ENCODE measurements at places on chromosomes 5 and 9.

- DNase-seq: no peak
Measured at GRCh38 chr9:124652615-124653393, 118.3 kb downstream of the NR6A1 start.

DNA sequence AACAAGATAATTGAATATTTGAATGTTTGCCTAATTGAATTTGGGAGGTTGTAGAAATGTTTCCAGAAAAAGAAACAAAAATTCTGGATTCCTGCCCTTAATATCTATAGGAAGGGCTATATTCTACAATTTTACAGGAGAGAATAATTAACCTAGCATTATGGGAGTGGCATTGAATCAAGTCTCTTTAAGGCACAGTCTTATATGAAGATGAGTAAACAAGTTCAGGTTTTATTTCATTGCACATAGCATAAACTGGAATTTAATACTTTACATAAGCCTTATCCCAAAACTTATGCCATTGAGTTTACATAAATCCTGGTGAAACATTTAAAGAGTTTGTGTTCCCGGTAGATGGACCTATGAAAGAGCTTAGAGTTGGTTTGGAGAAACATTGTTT, 138.1 kb upstream of the ADAMTSL1 start:
- DNase-seq: no peak

GRCh38 chr5:138805096-138805495, 51.9 kb downstream of the CTNNA1 start:
- DNase-seq: no peak

DNA sequence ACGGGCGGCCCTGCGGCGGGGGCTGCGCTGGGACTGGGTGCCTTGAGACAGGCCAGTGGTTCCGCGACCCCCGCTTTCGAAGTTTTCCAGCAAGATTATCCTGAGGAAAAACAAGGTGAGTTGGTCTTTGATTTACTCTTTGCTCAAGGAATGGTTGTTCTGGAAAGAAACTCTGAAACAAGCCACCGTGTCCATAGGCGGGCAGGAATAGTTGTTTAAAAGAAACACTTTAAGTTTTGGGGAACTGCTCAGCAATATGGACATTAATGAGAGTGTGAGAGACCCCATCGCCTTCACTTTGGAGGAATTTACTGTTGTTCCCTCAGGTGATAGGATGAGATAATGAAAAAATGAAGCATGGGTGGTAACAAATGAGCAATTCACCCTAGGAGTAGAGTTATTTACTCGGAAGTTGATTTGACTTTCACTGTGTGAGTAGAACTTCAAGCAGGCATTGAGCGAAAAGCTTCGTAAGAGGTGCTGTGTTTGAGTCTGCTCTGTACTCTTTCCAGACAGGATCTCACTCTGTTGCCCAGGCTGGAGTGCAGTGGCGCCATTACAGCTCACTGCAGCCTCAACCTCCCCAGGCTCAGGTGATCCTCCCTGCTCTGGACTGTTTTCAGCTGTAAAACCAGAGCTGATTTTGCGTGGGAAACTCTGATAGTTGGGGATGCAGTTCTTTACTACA, 1.1 kb downstream of the DMRTA1 start:
- DNase-seq: no peak

- no peak for DNase-seq
Measured at GRCh38 chr5:115453391-115454095, 91.0 kb downstream of the FEM1C start.

DNA sequence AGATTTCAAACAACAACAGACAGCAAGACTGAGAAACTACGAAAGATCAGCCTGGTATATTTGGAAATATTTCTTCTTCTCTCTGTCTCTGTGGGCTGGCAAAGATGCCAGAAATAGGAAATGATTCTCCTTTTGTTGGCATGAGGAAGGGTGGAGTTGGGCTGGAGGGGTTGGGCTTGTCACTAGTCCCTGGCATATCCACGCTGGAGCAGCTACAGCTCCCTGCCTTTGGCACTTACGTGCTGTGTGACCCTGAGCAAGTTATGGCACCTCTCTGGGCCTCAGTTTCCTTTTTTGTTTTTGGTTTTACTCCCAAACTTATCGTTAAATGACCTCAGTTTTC, 354 bp upstream of the KCNMB1 start:
- no peak for DNase-seq

DNA sequence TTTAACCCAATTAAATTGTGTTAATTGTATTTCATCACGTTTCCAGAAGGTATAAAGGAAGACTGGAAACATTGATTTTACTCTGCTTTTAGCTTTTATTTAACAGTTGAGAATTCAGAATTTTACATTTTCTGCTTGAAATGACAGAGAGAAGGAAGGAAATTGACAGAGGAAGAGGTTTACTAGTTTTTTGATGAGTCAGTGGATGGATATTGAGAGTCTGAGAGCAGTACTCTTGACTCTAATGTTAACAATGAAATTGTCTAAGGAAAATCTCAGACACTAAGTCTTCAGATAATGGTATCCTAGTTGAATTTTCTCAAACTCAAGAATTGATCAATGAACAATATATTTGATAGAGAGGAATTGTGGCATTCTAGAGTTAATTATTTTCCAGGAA, 60.6 kb downstream of the IPO11 start:
- no peak for DNase-seq

- no peak for DNase-seq
Measured at GRCh38 chr5:111135946-111136345, 43.8 kb downstream of the WDR36 start.

DNA sequence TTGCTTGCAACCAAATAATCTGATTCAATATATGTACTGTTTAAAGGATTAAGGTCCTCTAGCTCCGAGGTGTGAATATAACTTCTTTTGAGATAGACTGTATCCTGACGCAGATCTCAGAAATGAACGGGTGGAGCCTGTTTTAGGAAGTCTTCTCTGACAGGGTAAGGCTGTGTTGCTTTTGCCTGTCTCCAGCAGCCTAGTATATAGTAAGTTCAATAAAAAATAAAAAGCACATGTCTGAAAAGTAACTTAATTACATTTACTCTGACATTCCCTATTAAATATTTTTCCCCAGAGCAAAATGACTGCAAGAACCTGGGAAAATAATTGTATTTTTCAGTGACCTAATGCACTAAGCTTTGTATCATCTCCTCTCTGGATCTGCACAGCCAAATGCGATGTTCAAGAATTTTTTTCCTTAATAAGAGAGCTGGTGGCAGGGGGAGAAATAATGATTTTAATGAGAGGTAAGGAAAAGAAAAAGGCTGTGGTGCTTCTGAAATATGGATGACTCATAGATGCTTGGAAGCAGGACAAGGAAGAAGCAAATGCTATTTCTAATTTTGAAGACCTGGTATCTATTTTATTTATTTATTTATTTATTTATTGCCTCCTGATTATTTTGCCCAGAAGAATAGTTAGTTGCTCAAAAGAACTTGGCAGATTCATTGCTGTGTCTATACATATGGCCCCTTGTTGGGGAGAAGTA, 7.3 kb downstream of the PPP3R2 start:
- DNase-seq: no peak

GRCh38 chr9:26813247-26813646, 79.4 kb downstream of the CAAP1 start:
- no peak for DNase-seq

DNA sequence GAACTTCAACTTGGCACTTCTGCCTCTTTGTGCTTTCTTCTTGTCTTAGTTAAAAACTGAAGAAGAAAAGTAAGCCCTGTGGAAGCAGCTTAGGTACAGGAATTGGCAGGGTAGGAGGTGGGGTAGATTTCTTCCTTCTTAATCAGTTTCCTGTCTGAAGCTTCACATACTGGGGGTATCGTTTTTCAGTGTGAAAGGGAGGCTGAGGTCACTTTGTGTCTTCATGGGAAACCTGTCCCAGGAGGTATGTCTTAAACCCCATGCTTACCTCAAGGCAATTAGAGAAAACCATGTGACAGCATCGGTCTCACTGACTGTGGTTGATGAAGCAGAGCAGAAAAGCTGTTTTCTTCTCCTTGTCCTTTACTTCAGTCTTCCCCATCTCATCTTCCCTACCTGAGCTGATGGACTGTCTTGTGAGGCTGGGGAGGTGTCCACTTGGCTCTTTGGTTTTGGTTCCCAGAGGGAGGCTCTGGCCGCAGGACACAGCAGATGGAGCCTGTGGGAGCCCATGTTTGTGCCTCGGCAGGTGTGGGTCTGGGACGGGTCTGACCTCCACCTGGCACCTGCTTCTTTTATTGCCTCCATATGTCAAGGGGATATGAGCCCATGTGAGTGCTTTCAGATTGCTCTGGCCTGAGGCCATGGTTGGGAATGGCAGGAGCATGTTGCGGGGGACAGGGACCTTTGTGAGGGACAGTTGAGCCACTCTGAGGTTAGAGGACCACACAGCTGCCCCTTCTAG, 47.0 kb downstream of the SH3GL2 start:
- DNase-seq: no peak

DNA sequence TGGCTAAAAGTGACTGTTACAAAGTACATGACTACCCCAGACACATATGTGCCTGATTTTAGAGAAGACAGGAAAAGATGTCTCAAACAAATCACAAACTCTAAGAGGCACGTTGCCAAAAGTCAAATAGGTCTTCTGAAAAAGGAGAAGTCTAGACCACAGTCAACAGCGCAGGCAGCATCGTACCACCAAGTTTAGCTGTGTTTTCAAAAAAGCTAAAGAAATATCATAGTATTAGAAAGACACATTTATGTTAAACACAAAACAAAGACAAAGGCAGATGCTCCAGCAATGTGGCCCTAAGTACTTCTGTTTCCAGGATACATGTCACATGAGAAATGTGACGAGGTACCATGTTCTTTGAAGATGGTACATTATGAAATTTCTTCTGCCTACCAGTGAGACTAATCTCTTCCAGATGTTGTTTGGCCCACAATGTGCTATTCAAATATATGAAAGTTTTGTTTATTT, 43.5 kb downstream of the LPAR1 start:
- no peak for DNase-seq

DNA sequence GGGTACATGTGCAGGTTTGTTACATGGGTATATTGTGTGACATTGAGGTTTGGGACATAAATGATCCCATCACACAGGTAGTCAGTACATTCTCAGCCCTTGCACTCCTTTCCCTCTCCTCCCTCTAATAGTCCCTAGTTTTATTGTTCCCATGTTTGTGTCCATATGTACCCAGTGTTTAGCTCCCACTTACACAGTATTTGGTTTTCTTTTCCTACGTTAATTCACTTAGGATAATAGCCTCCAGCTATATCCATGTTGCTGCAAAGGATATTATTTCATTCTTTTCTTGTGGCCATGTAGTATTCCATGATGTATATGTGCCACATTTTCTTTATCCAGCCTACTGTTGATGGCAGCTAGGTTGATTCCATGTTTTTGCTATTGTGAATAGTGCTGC, 27.4 kb downstream of the CNOT6 start:
- no peak for DNase-seq

DNA sequence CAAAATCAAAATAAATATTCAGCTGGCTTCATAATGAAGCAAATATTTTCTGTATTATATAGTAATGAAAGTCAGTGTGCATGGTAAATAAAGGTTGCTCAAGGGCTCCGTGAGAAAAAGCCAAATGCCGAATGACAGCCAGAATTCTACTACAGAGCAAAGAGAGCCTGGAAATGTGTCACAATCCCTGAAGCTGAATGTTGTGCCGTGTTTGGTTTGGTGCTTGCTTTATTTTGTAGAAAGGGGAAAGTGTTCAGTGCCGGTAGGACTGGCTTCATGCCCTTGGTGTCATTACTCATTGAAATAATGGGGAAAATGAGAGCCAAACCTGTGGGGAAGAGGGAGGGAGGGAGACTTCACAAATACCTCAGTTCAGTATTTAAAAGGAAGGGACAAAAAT, 26.8 kb upstream of the ADAMTSL1 start:
- no peak for DNase-seq

DNA sequence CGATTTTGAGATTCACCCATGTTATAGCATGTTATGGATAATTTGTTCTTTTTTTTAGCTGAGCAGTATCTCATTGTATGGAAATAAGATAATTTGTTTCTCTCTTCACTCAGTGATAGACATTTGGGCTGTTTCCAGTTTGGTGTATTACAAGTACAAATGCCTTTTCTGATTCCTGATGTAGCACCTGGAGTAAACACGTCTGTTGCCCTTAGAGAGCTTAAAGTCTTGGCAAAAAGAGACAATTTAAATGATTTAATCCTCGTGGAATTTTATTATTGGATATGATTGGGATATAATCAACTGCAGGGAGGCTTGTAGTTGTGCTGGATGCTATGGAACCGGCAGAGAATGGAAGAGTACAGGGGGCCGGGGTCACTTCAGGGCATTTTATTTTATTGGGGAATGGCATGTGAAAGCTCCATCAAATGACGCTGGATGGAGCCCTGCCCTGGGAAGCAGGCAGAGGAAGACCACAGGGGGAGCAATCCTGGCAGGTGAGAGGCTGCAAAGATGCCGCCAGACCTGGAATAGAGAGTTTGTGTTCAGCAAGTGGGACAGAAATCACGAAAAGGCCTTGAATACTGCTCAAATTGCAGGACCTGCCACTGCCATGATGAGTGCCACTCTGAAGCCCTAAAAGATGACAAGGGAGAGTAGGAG, 31.0 kb upstream of the TGFBI start:
- no peak for DNase-seq

GRCh38 chr9:129483415-129484351, 137.2 kb downstream of the C9orf50 start:
- DNase-seq: no peak

GRCh38 chr5:76674330-76675066, 41.4 kb upstream of the F2R start:
- DNase-seq: no peak

DNA sequence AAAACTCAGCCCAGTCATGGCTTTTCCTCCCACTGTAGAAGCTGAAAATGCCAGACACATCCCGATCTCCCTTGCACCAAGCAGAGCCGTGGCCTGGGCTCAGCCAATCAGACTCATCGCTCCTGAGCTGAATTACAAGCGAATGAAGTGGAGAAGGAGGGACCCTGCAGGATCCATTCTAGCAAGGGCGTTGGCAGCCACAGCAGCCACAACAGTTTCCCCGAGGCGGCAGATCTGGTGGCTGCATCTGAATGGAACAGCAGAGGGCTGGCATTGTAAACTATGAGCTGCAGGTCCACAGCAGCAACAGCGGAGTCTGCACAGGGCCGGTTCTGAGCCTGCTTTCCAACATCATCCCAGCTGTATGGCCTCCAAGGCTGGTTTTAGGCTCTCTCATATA, 23.8 kb downstream of the ALG2 start:
- DNase-seq: no peak

DNA sequence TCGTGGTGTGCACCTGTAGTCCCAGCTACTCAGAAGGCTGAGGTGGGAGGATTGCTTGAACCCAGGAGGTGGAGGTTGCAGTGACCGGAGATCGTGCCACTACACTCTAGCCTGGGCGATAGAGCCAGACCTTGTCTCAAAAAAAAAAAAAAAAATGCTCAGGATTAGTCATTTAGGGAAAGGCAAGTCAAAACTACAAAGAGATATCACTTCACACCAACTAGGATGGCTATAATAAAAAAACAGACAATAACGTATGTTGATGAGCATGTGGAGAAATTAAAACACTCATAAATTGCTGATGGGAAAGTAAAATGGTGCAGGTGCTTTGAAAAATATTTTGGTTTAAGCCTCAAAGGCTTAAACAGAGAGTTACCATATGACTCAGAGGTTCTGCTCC, 6.3 kb upstream of the ANKRD34B start:
- no peak for DNase-seq

- no peak for DNase-seq
Measured at GRCh38 chr9:92669527-92669889, 423 bp downstream of the IPPK start.

- DNase-seq: no peak
Measured at GRCh38 chr5:21680196-21680595, 1172.9 kb downstream of the CDH12 start.
